Coronary artery (tissue), 2 donors: ENCODE measurements at places on chromosomes 16 and 17.

DNA sequence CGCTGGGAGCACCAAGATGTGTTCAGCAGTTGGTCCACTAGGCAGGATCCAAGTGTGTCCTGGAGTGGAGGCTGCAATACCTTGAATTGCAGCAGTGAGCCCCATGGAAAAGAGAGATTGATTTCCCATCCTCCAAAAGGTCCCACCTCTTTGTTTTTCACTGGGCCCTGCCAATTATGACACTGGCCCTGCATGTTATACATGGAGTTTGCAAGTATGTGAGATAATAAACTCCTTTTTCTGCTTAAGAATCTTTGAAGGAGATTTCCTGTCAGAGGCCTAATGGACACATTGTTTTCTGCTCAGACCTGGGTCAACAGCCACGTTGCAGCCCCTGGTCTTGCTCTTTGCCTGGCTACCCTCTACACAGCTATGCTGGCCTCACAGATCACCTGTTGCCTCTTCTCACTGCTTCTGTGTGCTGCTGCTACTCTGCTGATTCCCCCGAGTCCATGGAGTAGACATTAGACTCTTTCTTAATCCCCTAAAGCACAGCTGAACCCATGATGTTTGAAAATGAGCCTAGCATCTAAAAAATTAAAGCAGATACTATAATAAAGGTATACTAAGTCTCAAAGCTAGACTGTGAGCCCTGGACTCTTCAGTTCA lies 341.9 kb upstream of the CDH11 start:
- no peak for DNase-seq

- no peak for DNase-seq
Observed at GRCh38 chr16:92431-93339, 14.7 kb downstream of the MPG start.

- no peak for DNase-seq
Observed at GRCh38 chr17:8176998-8177731, 985 bp upstream of the TMEM107 start.

GRCh38 chr17:67980456-67980855 lies 15.8 kb downstream of the C17orf58 start:
- no peak for DNase-seq

DNA sequence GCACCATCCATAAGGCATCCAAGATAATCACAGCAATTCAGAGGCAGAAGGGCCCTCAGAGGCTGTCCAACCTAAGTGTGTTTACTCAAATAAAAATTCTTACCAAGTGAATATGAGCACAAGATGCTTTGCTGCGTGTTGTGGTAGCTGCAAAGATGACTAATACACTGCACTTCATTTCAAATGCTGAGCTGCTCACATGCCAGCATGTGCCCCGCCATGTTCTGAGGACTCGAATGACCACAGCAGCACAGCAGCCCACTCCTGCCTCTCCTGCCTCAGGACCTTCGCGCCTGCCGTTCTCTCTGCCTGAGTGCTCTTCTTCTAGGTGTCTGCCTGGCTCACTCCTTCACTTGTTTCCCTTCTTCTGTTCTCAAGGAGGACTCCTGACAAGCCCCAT lies 19.0 kb downstream of the PIK3R5 start:
- DNase-seq = no peak

DNA sequence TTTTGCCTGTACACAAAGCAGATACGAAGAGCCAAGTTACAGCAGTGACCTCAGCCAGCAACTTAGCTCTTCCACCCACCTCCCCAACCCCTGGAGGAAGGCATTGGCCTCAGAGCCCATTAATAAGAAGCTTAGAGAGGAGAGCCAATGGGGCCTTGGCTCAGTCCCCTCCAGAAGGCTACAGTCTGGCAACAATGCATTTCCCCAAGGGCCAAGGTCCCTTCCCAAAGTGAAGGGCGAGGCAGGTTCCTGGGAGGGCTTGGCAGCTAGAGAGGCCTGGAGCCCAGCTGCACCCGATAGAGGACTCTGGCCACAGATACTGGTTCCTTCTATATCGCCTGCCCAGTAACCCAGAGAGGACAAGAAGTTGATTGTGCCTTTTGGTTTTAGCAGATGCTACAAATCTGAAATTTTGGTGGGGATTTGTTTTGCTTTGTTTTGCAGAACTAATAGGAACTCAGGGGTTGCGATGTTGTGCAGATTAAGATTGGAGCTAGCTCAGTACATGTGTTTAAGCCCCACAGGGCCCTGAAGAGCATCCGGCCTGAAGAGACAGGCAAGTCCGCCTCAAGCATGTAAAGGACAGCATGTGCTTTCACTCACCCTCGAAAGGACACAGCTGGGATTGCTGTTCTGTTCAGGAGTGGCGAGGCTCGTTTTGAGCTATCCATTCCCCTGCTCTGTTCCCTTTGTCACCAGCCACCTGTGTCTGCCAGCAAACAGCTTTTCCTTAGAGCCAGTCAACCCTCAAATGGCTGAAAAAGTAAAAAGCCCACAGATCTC lies 12.0 kb upstream of the PNPO start:
- no peak for DNase-seq

DNA sequence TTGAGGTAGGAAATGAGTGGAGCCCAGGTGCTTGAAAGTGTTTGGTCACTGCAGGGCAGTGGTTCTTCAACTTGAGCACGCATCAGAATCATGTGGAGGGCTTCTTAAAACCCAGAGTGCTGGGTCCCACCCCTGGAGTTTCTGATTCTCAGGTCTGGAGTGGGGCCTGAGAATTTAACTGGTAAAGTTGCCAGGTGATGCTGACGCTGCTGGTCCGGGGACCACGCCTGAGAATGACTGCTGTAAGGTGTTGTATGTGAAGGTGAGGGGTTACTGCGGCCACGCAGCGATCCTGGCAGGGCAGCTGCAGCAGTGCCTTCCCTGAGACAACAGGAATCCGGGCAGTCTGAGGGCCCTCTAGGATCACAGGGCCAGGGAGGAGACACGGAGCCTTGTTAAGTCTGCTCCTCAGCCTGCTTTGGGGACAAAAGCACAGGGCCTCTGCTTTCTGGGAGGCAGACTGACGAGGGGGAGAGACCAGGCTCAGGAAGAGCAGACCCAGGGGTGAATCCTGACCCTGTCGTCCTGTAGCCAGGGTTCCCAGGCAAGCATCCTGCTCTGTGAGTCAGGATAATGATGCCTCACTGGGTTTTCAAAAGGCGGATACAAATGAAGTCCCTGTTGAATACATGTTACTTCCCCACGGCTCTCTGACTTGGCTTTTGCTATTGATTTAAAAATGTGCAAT lies 16.2 kb downstream of the CCDC42 start:
- DNase-seq = peak; percentile 62

DNA sequence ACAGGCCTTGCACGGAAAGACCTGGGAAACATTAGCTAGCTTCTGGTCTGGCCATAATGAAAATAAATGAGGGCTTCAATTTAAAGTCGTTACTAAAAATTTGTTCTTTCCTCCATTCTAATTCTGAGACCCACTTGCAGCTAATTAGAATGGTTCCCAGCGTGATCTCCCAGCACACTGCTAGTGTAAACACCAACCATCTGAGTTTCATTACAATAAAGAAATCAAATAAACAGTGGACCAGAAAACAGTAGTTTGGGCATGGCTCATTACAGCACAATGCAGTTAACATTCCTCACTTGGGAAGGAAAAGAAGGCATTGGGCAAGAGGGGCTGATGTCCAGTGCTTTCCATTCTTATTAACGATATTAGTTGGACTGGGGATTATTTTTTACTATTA lies 410.9 kb upstream of the SOX9 start:
- no peak for DNase-seq

DNA sequence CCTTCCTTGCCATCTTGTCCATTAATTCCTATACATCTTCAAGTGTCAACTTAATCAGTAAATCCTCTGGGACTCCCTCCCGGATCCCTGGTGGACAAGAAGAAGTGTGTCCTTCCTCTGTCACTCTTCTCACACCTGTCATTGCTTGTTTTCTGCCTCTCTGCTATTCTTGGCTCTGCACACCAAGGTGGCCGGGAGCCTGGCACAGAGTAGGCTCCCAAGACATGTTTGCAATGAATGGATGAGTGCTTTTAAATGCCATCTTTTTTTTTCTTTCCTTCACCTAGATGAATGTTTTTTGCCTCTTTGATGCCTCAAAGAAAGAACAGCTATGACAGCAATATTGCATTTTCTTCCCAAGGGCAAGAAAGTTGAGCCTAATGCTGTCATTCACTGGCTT lies 58.0 kb upstream of the CLEC18A start:
- no peak for DNase-seq

GRCh38 chr16:57600048-57600835 lies 28.2 kb upstream of the ADGRG1 start:
- peak; percentile 69 for DNase-seq

- DNase-seq = no peak
Observed at GRCh38 chr17:41785091-41785858, 1.2 kb downstream of the JUP start.

GRCh38 chr16:80105160-80105559 lies 435.6 kb upstream of the DYNLRB2 start:
- DNase-seq = no peak

DNA sequence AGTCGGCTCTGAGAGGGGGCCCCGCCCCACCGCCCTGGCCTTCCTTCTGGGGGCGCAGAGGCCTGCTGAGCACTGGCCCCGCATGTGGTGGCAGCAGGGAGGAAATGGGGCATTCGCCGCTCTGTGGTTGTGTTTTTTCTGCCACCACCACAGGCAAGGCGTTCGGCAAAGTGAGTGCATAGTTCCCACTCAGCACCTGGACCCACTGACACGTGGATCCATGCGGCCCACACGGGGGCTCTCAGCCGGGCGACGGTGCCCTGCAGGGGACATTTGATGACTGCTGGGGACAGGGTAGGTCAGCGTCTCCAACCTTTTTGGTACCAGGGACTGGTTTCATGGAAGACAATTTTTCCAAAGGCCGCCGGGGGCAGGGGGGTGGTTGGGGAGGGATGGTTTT lies 70.9 kb downstream of the ENGASE start:
- DNase-seq = no peak

GRCh38 chr17:73566905-73567782 lies 77.1 kb downstream of the SDK2 start:
- DNase-seq = no peak

DNA sequence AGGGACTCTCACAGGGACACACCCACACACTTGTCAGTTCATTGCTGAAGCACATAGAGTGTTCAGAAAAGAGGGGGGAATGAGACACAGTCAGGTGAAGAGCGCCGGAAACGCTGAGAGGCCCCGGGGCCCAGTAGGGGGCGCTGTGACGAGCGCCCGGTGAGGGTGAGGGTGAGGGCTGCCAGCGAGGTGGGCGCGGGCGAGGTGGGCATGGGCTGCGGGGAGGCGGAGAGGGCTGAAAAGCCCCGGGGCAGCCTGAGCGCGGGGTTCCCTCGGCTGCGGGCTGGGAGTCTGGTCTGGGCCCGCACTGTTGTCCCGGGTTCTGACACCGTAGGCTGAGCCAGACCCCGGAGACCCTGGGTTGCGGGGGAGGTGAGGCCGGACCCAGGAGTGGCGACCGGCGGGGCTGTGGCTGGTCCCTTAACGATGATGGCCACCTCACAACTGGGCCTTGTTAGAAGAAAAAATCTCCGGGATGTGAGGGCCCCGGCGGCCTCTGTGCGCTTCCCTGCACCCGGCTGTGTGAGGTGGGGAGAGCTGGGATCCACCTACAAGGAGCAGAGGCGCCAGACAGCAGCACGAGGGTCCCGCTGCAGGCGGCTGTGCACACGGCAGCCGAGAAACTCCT lies 91.4 kb downstream of the C16orf78 start:
- DNase-seq = peak; percentile 62

- peak; percentile 76 for DNase-seq
Observed at GRCh38 chr16:1610899-1611632, 806 bp downstream of the IFT140 start.

GRCh38 chr16:72646615-72647014 lies 401.3 kb downstream of the ZFHX3 start:
- no peak for DNase-seq

DNA sequence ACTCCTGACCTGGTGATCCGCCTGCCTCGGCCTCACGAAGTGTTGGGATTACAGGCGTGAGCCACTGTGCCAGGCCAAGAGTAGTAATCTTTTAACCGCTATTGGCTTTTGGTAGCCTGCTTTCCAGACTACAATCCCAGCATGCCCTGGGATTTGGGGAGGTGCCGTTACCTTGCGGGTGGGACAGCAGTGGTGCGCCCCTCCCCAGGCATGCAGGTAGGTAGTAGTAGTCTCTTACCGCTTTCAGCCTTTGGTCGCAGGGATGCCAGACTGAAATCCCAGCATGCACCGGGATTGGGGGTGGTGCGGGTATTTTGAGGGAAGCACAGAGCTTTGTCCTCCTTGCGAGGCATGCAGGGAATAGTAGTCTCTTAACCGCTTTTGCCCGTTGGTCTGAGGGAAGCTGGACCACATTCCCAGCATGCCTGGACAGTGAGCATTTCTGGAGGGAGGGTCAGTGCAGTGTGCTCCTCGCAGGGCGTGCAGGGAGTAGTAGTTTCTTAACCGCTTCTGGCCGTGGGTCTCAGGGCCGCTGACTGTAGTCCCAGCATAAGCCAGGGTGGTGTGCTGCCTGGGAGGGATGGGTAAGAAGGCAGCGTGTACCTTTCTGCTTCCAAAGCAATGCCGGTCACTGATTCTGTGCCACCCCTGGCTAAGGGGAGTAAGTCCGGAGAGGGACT lies 1686.8 kb downstream of the TP53TG3F start:
- no peak for DNase-seq

DNA sequence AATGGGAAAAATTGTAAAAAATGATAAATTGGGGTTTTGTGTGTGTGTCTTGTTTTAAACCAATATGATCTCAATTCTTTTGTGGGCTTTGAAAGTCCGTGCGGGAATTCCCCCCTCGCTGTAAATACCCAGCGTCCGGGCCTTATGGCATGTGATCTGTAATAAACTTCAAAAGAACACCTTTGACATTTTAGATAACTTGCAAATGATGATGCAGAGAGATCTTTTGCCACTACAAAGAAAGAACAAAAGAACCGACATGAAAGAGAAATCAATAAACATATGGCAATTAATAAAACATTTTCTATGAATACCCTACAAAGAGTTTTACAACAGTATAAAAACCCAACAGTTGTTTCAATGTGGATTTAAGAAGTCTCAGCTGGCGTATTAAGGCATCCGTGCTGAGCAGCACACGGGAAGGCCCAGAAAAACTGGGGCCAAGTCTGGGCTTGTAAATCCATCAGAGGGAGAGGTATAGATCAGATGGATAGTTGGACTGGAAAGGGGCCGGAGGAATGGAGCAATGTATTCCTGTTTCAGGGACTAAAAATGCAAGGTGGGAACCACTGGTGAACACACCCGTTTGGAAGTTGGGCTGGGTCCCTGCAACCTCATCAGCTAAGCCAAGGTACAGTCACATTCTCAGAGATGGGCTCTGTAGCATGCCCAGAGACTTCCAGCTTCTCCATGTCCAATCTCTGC lies 115.2 kb downstream of the IRX5 start:
- DNase-seq = peak; percentile 46

DNA sequence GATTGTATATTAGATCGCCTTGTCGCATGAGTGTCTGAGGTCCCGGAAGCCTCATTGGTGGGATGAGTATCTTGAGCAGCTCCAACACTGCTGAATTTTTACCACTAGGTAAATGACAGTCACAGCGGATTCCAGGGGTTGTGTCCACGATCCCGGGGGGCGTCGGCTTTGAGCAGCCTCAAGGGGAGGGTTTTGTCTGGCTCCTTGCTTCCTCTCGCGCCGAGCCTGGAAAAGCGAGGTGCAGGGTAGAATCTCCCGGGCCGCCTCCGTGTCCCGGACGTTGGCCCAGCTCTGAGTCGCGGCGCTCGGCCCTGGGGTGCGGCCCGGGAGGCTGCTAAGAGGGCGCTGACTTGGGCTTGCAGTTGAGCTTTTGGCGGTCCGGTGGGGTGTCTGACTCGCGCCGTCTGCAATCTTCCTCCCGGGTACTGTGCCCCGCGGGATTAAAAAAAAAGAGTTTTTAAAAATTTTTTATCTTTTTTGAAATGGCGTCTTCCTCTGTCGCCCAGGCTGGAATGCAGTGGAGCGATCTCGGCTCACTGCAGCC lies 4.5 kb downstream of the OR1F1 start:
- DNase-seq = no peak
